Activated CD4-positive, alpha-beta T cell treated with anti-CD3 and anti-CD28 coated beads for 1 hour (primary cell): ENCODE measurements at places on chromosomes 1 and 21.

DNA sequence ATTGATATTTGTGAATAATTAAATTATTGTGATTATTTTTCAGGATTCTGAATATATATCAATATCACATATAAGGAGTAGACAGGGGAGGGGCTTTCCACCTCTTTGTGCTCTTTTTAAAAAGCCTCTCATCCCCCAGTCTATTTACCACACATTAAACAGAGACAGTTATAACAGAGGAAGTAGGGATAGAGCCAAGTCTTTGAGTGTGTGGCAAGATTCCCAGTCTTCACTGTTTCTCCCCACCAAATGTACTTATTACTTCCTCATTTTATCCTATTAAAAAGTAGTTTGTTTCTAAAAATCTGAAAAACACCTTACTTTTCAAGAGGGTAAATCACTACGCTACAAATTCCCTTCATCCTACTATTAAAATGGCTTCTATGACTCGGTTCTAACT lies 46.7 kb downstream of the EPS15 start:
- no peak for DNase-seq

DNA sequence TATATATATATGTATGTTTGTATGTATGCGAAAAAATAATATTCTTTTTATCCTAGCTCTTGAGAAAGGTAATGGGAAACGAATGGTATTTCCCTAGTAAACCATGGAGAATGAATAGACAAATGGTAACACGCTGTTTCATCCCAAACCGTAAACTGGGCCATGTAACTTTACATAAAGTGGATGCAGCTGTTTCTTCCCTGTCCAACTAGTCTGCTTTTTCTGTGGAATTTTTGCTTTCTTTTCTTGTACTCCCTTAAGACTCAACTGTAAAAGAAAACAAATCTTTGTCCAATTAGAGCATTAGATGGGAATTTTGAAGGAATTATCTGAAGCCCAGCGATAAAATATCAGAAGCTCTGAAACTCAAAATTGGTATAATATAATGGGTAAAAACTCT lies 198.1 kb downstream of the NFIA start:
- no peak for DNase-seq

DNA sequence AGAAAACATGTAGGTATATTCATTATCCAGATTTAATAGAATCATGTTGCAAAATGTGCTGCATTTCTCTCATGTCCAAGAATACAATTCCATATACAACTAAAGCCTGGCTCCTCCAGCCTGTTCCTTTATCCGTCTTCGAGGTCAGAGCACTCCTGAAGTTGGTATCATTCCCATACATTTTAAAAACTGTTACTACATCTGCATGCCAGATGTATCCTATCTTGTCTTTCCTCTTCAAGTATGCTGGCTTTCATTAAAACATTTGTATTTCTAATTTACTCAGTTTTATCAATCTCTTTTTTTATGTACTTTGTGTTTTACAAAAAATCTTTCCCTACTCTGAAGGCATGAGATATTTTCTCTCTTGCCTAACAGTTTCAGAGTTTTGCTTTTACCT lies 536.6 kb upstream of the USP24 start:
- DNase-seq: no peak

DNA sequence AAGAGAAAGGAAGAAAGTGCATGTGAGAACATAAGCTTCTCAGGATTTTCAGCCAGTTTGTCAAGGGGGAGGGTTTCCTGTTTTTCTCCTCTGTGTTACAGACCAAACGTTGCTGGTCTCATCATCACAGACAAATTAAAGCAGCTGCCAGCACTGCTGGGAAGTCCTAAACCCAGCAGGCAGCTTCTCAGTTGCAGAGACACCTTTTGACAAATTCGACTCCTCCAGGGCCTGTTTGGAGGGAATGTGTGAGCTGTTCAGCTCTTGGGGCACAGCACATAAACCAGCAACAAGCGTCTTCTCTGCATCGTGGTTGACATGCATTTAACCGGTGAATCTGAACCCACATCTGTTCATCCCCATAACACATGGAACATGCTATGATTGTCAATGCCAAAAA lies 454.6 kb upstream of the RUNX1 start:
- DNase-seq: peak; percentile 9

GRCh38 chr1:229407206-229408026 lies 26.5 kb downstream of the ACTA1 start:
- no peak for DNase-seq

DNA sequence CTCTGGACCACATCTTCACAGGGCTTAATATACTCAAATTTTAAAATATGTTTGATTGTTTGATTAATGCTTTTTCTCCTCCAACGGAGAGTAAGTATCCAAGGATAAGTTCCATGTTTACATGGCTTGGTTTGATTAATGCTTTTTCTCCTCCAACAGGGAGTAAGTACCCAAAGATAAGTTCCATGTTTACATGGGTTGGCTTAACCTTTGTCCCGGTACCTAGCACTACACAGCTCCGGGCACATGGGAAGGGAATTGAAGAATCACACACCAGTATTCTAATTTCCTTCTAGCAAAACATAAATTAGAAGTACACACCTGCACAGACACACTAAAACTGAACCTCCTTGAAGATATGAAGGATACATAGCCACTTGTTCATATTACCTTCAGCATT lies 77.5 kb downstream of the ARID4B start:
- no peak for DNase-seq

DNA sequence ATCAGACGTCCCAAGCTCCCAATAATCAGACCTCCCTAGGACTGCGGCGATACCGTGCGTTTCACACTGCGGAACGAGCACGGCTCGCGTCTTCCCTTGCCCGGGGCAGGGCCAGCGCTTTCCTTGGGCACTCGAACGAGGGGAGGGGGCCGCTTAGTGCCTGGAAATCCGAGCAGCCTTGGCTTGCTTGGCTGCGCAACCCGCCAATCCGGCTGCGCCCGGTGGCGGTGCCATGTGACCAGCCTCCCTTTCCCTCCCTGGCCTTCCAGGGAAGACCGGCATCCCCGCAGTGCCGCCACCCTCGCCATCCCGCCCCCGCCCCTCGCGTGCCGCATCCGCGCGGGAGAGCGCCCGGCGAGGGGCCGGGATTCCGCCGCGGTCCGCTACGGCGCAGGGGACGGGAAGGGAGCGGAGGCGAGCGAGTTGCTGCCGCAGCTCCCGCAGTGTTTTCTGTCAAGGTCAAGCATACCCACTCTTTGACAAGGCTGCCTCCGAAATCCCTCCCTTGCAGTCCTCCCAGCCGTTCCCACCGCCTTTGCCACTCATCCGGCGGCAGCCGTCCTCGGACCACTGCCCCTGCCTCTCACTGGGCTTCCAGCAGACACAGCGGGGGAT lies 8.3 kb upstream of the RNF19B start:
- no peak for DNase-seq

DNA sequence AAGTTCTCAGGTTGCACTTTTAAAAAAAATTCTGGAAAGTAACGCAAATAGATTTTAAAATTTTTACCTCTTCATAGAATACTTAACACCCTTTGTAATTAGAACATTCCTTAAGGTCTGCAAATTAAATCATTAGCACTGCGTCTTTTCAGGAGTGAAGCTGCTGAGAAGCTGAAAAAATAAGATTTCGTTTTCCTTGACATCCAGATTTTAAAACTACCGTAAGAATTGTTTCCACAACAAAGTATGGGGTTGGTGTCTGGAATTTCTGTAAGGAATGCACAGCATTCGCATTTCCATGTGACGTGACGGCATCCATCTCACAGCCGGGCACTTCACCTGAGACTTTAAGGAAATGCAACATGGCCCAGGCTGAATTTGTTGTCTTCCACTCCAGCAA lies 76.3 kb upstream of the COX20 start:
- no peak for DNase-seq

DNA sequence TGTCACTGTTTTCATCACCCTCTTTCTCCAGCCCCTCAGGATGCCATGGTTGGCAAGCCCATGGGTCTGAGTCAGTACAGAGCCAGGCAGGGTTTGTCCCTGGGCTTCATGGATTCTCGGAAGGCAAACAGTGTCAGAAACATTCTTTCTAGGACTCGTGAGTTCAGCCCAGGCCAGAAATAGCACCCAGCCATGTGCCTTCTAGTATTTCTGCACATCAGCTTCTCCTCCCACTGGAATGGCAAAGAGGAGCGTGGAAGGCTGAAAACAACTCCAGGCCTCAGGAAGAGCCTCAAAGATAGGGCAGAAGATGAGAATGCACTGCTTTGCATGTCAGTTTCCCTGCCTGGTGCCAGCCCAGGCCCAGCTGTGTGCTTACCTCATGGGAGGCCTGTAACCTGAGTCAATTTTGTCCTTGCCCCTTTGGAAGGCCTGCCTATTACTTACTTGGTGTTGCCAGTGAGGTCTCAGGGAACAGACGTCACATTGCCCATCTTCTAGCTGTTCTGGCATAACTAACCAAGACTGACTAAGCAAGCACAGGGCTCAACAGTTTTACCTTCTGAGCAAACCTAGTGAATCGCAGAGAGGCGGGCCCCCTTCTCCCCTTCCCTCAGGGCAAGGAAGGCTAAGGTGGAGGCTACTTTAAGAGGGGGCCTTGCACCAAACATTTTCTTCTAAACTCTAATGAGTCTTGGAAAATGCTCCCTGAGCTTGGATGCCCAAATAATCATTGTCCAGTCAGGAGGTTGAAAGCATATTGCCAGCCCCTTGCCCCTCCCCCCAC lies 42.4 kb downstream of the GLUL start:
- no peak for DNase-seq

DNA sequence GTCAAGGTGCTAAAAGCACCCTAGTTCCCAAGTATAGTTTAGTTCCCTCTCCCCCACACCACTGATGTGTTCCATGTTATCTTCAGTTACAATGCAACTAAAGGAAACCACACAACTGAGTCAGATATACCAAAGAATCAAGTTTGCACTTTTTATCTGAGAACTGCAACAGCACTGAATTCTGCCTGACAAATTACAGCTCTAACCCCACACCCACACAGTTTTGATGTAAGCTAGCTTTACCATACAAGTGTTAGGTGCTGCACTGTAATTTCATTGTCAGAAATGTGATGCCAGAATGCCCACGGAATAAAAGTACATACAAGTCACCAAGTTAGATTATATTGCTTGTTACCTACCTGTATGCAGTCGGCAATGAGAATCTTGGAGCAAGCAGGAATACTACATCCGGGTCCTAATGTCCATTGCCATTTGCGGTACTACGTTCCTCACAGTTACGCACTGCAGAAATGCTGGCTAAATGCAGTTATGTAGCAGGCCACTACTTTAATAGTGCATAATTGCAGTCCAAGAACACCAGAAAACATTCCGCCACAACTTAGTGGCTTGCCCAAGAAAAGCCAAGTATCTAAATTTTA lies 12.1 kb downstream of the SFPQ start:
- no peak for DNase-seq

GRCh38 chr1:113957984-113958383 lies 21.3 kb upstream of the OLFML3 start:
- DNase-seq: no peak

DNA sequence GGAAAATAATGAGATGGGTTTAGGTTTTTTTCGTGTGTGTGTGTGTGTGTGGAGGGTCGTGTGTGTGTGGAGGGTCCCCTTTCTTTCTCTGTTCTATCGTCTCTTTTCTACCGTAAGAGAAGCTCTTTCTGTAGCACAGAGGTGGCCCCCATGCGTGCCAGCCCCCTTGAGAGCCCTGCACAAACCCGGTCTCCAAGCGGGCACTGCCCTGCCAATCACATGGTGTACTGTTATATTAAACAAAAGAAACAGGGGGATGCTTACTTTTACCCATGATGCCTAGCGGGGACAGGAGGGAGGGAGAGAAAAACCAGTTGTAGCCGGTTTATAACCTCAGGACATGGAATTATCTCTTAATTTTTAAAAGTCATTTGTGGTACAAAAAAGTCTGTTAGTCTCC lies 41.0 kb downstream of the GATAD2B start:
- DNase-seq: no peak

- no peak for DNase-seq
These were observed 22.8 kb upstream of the CFAP126 start for GRCh38 chr1:161390559-161390858.

- no peak for DNase-seq
These were observed 13.4 kb downstream of the PKN2 start for GRCh38 chr1:88697503-88697902.

DNA sequence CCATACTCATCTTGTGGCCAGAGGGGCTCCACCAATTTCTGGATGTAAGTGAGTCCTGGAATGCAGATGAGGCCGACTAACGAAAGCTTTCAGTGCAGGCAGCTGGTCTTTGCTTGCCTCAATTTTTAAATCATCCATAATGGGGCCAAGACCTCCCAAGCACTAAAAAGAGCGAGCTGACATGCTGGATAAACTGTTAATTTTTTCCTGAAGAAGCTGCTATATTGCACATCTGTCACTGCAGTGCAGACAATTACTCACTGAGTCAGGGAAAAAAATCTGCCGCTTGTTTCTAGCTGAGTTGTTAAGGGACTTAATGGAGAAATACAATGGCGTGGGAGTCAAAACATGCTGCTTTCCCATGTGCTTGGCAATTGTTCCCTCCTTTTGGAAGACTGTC lies 205.5 kb downstream of the GPATCH2 start:
- no peak for DNase-seq

DNA sequence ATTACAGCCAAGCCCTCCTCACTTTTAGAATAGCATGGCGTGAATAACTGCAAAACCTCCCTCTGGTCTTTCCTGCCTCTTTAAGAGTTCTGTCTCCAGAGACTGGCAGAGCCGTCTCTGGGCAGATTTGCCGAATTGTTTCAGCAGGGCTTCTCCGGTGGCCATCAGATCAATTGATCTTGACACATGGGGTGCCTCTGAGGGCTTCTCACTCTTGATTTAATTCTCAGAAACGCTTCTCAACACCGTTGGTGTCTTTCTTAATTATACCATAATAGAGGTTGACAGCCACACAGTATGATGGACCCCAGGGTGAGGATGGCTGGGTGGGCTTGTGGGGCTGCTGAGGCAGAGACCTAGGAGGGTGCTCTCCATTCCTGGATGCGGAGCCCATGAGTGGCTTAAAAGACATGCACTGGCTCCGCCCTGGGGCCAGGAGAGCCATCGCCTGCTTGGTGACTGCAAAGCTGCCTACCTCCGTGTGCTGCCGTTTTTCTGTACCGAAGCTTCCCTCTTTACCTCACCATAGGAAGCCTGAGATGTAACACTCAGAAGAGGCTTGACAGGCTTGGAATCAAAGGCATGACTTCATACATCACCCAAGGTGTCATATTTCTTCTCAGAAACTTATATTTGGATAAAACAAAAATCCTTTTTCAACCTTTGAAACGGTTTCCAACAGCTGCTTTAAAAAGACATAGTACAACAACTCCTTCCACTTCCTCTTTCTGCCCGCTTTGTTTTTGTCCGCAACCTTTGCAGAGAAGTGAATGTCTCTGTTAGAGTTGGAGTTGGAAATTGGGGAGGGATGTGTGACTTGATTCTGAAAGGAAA lies 82.9 kb downstream of the GALNT2 start:
- no peak for DNase-seq

- no peak for DNase-seq
These were observed 10.7 kb downstream of the HES2 start for GRCh38 chr1:6409053-6409452.

GRCh38 chr1:39735731-39736130 lies 3.0 kb upstream of the PPIE start:
- no peak for DNase-seq

- DNase-seq: no peak
These were observed 24.9 kb downstream of the VANGL1 start for GRCh38 chr1:115666702-115667101.
